ENCODE measurements at places on chromosomes 2 and 18.

GRCh38 chr18:58893388-58894099, 28.9 kb downstream of the ZNF532 start:
- no peak for DNase-seq

DNA sequence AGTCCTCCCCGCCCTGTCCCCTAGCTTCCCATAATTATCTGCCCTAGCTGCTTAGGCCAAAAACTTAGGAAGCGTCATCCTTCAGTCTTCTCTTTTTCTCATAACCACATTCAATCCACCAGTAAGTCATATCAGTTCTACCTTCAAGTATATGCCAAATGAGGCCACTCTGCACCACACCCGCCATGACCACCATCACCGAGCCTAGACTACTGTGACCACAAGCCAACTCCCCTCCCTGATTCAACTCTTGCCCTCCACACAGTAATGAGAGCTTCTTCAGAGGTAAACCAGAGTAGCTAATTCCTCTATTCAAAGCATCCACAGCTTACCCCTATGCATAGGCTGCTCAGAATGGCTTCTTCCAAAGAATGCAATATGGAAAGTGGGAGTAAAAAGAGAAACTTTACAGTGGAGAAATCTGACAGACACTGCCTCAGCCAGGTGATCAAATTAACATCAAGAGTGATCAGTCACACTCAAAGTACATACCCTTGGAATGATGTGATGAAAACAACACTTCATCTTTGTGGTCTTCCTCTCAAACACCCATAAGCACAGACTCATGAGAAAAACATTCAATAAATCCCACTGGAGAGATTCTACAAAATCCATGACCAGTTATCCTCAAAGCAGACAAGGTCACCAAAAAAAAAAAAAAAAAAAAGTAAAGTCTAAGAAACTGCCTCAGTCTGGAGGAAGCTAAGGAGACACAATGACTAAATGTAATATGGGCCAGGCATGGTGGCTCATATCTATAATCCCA, 17.7 kb downstream of the MBOAT2 start:
- no peak for DNase-seq

DNA sequence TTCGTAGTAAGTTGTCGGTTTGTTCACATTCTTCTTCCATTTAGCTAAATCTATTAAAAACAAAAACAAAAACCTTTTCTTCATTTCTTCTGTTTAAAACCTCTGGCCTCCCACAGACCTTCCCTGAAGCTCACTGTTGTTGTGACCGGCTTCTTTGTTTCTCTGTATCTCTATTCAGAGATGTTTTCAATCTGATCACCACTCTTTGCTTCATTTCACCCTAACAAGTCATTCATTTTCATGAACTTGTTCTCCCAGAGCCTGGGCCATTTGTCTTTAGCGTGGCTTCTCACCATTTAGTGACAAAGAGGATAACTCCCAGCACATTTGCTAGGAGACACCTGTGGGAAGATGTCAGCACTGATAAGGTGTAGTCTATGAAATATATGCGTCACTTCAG, 794.2 kb downstream of the ERBB4 start:
- DNase-seq = no peak

DNA sequence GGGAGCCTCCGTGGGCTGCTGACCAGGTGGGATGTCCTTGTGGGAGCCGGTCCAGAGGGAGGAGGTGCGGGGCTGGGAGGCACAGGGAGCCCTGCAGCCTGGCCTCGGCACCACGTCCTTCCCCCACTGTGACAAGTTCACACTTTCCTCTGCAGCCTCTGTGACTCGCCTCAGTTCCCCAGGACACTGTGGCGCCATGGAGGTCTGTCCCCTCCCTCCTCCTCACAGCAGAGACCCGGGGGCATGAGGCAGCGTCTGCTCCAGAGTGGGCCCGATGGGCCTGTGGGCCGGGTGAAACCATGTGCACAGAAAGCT, 27.3 kb upstream of the KCNG2 start:
- DNase-seq = no peak

GRCh38 chr2:160294339-160294803, 94.3 kb upstream of the ITGB6 start:
- DNase-seq = no peak

DNA sequence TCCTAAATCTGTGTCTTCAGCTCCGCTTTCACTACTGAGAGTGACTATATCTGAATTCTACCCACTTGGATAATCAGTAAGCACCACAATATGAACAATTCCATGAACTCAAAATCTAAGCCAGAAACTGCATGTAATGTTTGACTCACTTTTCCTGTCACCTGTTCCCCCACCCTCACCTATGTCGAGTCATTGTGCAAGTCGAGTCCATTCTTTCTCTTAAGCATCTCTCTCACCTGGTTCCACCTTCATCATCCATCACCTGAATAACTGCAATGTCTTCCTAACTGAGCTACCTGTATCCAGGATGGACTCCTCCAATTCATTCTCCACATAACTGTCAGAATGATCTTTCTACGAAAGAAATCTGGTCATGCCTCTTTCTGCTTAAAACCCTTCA, 58.2 kb downstream of the PPP1R1C start:
- DNase-seq = no peak

GRCh38 chr18:79707671-79708070, 28.1 kb downstream of the CTDP1 start:
- no peak for DNase-seq

- no peak for DNase-seq
Measured at GRCh38 chr2:68377137-68377780, 12.2 kb downstream of the PLEK start.

- no peak for DNase-seq
Measured at GRCh38 chr18:363301-364085, 95.6 kb upstream of the THOC1 start.

- DNase-seq = no peak
Measured at GRCh38 chr18:41674506-41674905, 280.5 kb upstream of the PIK3C3 start.

DNA sequence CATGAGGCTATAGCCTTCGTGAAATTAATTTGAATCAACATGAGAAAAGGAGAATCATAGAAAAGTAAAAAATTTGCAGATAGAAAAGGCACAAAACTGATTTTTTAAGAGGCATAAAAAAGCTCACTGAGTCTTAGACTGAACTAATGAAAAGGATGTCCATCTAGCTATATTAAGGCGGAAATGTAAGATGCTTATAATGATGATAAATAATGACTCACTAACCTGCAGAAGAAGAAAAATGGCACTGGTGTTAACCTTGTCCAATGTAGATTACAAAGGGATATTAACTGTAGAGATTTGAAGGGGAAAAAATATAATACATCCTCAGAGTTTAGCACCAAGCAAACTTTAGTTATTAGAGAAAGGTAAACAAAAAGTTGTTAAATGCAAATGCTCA, 1098.0 kb upstream of the DDX18 start:
- DNase-seq = no peak

GRCh38 chr2:140091926-140092325, 1311.7 kb upstream of the NXPH2 start:
- no peak for DNase-seq

- DNase-seq = no peak
Measured at GRCh38 chr2:181178130-181178529, 197.7 kb downstream of the UBE2E3 start.

DNA sequence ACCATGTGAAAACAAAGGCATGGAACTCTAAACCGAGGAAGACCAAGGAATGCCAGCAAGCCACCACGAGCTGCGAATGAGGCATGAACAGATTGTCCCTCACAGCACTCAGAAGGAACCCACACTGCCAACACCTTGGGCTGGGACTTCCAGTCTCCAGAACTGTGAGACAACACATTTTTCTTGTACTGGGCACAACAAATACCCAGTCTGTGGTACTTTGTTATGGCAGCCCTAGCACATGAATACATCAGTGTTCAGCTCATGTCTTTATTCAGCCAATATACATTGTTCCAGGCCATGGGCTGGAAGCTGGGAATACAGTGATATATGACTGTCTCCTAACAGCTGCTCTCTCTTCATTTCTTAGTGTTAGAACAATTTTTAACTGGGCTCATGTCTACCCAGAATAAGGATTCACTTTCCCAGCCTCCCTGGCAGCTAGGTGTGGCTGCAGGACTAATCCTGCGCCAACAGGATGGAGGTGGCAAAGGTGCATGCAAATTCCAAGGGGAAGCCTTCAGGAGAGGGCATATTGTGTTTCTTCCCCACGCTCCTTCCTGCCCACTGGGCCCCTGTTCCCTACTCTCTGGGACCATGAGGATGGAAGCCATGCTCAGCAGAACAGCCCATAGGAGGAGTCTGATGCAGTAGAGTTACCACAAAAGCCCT, 59.6 kb downstream of the STPG4 start:
- DNase-seq = no peak

GRCh38 chr2:48914477-48915089, 159.1 kb upstream of the LHCGR start:
- DNase-seq = no peak

DNA sequence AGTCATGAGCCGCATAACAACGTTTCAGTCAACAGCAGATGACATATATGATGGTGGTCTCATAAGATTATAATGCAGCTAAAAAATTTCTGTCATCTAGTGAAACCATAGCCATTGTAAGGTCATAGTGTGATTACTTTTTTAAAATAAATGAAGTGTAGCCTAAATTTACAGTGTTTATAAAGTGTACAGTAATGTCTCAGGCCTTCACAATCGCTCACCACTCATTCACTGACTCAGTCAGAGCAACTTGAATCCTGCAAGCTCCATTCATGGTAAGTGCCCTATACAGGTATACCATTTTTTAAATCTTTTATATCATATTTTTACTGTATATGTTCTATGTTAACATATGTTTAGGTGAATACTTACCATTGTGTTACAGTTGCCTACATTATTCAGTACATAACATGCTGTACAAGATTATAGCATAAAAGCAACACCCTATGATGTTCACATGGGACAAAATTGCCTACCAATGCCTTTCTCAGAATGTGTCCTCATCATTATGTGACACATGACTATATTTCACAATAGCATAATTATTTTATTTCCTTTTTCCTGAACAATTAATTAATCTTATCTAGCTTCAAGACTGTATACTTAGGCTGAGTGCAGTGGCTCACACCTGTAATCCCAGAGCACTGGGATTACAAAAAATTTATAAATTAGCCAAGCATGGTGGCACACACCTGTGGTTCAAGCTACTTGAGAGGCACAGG, 1115.9 kb upstream of the ZEB2 start:
- DNase-seq = no peak

GRCh38 chr2:118521272-118521671, 326.2 kb downstream of the EN1 start:
- DNase-seq = no peak

DNA sequence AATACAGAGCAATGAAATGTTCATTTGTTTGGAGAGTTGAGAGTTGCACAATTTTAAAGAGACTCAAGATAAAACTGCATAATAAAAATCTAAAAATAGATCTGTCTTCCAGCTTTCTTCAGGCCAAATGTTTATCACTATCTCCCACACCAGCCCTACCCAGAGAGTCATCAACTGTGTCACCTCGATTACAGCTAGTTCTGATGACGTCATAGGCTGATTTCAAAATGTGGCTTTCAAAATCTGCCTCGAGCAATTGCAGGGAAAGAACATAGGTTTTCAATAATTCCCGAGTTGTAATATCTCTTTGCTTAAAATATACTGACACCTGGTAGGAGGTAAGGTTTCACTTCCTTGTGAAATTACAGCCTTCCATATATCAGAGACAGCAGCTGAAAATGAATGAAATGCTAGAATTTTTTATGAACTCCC, 677.6 kb upstream of the ID2 start:
- DNase-seq = peak; percentile 5

DNA sequence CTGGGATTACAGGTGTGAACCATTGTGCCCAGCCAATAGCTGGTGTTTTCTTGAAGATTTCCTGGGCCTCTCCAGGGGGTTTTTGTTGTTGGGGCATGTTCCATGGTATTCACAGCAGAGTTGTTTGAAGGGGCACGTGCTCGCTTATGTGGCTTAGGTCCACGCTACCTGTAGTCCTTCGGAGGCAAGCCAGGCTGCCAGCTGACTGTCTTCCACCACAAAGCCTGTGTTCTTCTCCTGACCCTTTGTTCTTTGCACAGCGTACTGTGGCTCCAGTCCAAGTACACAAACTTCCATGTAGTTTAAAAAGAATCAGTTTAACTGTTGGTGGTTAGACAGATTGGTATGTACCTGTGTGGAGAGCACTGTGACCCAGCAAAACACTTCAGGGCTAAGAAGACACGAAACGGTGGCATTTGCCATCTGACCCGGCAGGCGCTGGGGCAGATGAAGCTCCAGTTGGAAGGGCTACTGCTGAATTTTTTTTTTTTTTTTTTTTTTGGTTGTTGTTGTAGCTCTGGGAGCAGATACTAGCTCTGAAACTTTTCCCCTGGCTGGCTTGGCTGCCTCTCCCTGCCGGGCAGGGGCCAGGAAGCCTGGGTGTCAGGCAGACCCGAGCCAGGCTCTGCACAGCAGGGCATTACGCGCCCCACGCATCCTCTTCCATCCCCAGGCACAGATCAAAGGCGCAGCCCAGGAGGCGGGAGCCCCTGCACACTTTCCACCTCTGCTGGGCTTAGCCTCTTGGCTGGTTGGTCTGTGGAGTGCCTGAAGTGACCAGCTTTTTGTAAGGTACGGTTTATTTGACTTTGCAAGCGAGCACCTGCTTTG, 5.7 kb downstream of the GREB1 start:
- DNase-seq = peak; percentile 96

DNA sequence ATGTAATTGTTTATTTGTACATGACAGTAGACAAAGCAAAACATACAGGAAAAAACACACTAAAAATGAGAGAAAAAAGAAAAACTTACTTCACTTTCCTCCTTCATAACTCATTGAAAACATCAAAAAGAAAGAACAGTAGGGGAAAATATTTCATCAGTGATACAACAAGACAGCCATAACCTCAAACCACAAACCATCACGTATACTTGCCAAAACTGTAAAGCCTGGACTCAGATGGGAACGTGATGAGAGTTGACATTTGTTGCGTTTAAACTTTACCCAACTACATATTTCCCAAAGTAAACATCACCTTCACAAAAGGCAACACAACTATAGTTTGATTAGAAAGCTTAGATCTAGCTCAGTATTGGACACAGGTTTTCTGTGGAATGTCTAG, 278.2 kb upstream of the COL3A1 start:
- DNase-seq = no peak

DNA sequence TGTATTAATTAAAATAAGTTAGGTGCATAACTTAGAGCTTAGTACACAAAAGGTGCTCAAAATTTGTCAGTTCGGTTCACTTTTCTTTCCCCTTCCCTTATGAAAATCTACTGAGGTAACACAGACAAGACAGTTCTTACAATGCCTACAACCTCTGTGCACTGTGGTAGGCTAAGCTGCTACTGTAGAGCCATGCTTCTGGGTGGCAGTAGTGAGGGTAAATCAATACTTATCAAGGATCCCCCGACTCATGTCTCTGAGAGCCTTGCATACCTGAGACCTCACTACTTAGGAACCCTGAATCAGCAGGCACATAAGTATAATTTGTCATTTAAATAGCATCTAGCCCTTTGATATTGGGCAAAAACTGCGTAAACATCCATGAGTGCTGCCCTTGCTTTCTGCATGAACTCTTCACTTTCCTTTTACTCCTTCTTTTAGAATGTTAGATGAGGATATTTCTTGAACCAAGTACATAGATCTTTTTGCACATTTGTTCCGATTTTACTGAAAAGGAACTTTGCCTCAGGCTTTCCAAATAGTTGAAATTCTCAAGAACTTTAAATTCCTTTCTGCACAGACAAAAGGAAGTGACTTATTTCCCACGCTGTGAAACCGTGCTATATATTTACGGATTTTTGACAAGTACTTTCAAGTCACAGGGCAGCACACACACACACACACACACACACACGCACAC, 234.4 kb downstream of the TRIB2 start:
- no peak for DNase-seq

Measured in NCI-H345 (cell line).